ENCODE measurements at places on chromosomes 3 and 15.

- DNase-seq, result no peak
These were observed 69.5 kb downstream of the CACNA2D2 start for GRCh38 chr3:50433954-50434353.

- no peak for DNase-seq
These were observed 73.3 kb upstream of the UBE2E2 start for GRCh38 chr3:23129817-23130216.

DNA sequence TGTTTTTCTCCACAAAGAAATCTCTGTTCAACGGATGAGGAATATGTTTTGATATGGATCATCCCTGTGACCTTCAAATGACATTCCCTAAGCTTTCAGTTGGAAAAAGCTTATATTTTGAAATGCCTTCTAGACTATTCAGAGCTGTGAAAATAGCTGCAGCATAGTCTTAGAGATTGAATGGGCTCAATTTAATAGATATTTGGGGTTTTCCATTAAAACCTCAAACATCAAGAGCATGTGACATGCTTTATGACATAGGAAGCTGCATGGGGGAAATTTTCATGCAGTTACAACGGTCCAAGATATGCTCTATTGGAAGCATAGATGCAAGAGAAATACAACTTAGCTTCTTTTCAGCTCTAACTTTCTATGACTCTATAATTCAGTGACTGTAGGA lies 102.8 kb downstream of the LSAMP start:
- peak; percentile 47 for DNase-seq

- DNase-seq, result peak; percentile 83
These were observed 94.9 kb downstream of the AKAP13 start for GRCh38 chr15:85475317-85475701.

DNA sequence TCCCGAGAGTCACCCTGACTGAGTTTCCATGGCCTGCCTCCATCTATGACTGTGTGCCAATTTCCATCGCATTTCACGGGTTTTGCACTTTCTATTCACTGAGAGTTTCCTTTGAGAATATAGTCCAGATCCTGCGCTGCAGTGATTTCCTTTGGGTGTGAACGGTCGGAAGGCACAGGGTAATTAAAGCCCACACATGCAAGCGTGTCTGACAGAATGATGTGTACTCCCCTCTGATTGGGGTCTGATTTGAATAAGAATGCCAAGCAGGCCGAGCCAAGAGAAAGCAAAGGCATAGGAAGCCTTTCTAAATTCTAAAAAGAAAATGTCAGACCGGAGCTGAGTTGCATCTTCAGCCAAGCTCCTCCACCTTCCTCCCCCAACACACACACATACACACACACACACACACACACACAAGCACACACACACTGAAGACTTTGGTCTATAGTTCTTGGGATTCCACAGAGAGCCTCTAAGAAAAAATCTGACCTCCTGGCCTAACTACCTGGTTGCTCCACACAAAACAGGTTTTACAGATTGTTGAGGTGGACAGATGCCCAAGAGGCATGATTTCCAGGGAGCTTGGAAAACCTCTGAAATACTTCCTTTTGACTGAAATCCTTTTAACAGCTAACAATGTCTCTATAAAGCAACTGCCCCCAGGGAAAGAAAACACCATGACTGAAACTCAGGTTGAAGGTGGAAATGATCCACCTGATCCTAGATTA lies 59.7 kb upstream of the LRRN1 start:
- no peak for DNase-seq

DNA sequence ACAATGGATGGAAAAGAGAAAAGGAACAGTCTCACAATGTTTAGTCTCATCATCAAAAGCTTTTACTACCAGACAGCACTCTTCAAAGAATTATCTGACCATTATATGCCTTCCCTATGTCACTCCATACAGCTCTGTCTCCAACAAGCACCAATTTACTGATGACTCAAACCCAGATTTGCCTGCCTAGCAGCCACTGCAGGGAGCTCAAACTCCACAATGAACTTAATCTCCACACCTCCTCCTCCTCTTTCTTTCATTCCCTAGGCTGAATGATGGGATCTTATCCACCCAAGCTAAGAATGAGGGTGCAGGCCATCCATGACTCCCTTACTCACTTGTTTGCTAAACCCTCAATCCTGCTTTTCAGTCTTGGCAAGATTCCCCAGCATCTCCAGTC lies 45.5 kb downstream of the NBEAL2 start:
- DNase-seq, result peak; percentile 35

GRCh38 chr15:92033314-92033713 lies 179.8 kb downstream of the SLCO3A1 start:
- DNase-seq, result no peak

DNA sequence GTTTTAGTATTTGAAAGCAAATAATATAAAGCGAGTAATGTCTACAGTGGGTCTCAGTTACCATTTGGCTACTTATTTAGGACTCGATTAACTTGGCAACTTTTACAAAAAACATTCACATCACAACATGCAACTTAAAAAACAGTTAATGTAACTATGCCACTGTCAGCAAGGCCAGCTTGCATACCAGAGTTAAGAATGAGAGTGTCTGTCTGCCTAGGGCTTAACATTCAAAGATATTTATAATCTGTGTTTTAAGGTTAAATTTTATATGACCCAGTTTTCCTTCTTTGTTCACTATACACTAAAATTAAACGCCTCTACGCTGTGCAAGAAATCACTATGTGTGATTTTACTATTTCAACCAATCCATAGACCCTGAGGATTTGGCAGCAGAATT lies 5.2 kb upstream of the CDAN1 start:
- DNase-seq, result no peak

DNA sequence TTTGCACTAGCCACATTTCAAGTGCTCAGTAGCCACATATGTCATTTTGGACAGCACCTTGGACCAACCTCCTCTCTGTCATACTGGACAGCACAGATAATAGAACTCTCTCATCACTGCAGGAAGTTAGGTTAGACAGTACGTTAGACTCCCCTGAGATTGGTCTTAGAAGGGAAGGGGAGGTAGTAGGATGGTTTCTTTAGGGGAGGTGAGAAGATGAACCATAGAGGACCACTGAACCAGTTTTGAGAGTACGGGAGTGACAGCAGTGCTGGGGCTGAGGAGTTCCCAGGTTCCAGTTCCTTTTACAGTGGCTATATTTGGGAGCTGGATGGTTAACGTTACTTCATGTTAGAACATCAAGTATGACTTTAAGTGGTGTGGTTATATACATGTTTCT lies 7.8 kb downstream of the LRCH3 start:
- DNase-seq, result no peak

GRCh38 chr3:48999085-48999858 lies 7.9 kb upstream of the WDR6 start:
- DNase-seq, result no peak

- no peak for DNase-seq
These were observed 51.6 kb downstream of the QTRT2 start for GRCh38 chr3:114108137-114108536.

- no peak for DNase-seq
These were observed 37.2 kb upstream of the BDH1 start for GRCh38 chr3:197593046-197593380.

GRCh38 chr3:109930582-109930981 lies 593.2 kb upstream of the DPPA4 start:
- no peak for DNase-seq

- DNase-seq, result peak; percentile 49
These were observed 15.7 kb upstream of the LRRC58 start for GRCh38 chr3:120364821-120365220.

DNA sequence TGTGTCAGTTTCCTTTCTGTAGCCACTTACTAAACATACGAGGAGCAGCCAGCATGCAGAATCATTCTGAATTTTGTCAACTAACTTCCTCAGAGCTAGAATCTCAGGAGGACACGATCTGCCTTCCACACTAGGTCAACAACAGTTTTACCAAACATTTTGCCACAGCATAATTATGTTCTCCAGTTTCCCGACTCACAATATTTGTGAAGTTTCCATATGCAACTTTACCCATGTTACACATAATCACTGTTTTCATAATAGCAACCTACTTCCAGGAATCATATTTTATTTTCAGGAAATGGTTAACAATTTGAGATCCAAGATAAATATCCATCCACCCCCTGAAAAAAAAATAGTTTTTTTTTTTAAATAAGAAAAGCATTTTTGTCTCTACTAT lies 595.0 kb downstream of the PYDC2 start:
- no peak for DNase-seq

DNA sequence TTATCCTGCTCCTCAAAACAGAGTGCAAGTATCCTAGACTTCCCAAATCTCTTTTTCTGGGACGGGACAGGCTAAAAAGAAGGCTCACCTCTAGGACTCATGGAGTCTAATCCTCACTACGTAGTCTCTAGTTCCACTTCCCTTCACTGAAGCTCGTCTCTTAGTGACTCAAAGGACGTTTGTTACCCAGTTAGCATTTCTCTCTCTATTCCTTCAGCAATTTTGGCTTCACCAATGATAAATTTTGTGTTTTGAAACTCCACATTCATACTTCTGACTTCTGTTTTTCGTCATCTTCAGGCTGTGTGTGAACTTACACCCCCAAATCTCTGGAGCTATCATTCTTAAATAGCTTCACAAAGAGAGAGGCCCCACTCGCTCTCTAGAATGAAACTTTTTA lies 627.1 kb downstream of the NAALADL2 start:
- DNase-seq, result no peak

DNA sequence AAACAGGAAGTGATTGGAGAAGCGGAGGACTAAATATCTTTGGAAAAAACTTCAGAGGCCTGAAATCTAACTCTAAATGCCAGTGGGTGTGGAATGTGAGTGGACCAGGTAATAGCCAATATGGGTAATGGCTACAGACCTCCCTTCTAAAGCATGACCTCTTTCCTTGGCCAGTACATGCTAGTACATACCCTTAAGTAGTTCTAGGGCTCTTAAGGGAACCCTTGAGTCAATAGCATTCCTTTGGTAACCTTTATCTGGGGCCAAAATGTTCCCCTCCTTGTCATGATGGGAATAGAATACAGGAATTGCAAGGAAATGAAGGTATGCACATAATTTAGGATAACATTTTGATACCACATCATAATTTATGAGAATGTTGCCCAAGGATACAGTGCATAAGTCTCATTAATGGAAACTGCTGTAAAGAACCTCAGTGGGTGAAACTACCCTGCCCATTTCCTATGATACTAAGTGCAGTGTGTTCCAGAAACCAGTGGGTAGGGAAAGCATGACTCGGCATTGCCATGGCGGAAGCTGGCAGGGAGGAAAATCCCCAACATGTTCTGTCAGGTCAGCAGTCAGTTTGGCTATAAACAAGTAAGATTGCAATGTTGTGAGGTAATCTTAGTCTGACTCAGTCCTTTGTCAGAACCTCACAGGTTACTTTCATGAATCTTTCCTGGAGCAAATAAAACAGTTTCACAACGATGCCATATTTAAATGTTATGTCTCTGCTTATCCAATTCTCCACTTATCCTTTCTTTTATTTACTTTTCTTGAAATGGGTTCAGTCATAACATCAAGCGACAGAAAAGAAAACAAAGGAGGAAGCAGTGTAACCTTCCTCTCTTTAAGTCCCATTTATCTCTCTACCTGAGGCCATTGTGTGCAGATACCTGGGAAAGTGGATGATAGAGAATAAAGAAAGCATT lies 23.5 kb upstream of the RAP2B start:
- DNase-seq, result peak; percentile 87

- DNase-seq, result peak; percentile 8
These were observed 1.6 kb downstream of the FAM174B start for GRCh38 chr15:92653836-92654539.

GRCh38 chr15:100230784-100231183 lies 111.0 kb downstream of the ADAMTS17 start:
- DNase-seq, result no peak

DNA sequence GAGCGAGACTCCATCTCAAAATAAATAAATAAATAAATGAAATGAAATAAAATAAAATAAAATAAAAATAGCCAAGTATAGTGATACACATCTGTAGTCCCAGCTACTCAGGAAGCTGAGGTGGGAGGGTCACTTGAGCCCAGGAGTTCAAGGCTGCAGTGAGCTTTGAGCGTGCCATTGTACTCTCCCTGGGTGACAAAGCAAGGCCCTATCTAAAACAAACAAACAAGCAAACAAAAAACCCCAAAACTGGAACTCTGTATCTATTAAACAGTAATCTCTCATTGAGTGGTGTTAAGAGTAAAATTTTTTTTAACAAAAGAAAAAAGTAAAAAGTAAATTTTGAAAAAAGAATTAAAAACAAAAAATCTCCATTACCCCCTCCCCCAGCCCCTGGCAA lies 20.8 kb downstream of the EPM2AIP1 start:
- no peak for DNase-seq

- DNase-seq, result no peak
These were observed 236.4 kb downstream of the LPP start for GRCh38 chr3:188390343-188390718.

DNA sequence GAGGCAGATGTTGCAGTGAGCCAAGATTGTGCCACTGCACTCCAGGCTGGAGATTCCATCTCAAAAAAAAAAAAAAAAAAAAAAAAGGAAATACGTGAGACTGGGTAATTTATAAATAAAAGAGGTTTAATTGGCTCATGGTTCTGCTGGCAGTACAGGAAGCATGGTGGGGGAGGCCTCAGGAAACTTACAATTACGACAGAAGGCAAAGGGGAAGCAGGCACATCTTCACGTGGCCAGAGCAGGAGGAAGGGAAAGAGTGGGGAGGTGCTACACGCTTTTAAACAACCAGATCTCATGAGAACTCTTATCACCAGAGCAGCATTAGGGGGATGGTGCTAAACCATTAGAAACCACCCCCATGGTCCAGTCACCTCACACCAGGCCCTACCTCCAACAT lies 138.2 kb upstream of the IL12A start:
- DNase-seq, result no peak

DNA sequence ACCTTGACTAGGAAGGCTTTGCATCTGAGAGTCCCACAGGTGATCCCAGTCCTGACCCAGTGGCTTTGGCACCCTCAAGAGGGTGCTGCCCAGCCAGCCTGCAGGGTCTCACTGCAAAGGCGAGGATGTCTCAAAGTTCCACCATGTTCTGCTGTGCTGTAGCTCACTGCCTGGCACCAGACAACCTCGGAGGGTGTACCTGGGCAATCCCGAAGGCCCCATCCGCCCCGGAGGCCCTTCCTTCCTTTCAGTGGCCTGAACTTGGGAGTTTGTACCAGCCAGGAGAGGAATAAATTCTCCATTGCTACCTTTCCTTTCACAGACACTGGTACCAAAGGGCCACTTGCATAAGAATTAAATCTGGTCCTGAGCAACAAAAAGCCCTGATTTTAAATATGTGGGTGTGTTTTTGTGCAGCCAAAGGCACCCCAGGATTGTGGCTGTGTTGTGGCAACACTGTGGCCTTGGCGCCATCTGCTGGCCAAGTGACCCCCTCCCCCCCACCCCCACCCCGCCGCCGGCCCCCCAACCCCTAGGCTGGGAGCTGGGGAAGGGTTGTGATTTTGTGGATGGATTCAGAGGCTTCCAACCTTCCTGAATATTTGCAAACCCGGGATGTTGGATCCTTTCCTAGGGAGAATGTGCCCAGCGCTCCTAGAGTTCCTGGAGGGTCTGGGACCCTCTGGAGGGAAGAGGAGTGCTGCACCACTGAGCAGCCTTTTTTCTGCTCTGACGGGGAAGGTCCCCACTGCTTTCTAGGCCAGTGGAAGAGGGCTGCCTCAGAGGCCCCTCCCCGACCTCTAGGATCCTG lies 9.7 kb upstream of the PTPN23 start:
- DNase-seq, result peak; percentile 11

All from fibroblast of upper back skin (primary cell).